HAP-1 (cell line): ENCODE measurements at places on chromosomes 1 and 21.

DNA sequence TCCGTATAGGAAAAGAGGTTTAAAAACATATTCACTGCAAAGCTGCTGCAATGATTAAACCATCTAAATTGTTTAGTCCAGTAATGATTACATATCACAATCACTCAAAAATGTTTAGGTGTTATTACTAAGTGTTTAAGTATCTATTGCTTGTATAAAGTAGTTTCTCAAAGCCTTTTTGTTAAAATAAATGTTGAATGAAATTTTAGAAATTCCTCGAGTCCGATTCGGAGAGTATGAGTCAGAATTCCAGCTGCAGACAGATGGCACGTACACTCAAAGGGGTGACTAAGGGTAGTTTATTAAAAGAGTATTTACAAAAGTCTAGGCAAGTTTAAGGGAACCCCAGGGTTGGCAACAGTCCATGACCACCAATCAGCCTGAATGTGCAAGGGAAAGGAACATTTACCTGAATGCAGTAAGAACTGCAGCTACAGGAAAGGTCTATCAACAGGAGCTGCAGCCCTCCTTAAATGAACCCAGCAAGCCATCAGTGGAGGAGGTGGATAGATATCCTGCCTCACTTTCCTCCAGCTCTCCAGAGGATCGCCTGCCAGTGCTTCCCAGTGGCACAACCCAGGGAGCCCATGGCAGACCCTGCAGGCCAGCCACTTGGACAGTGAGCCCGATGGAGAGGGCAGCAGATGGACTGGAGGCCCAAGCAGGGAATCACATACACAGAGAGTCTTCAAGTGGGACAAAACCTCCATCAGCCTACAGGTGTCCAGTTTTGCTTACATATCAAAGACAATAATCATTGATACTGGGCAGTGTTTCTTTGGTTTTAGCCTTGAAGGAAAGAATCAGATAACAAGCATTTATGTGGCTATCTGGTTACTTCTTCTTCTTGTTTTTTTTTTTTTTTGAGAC is 92.1 kb upstream of the SLC44A3 start:
- no peak for DNase-seq

DNA sequence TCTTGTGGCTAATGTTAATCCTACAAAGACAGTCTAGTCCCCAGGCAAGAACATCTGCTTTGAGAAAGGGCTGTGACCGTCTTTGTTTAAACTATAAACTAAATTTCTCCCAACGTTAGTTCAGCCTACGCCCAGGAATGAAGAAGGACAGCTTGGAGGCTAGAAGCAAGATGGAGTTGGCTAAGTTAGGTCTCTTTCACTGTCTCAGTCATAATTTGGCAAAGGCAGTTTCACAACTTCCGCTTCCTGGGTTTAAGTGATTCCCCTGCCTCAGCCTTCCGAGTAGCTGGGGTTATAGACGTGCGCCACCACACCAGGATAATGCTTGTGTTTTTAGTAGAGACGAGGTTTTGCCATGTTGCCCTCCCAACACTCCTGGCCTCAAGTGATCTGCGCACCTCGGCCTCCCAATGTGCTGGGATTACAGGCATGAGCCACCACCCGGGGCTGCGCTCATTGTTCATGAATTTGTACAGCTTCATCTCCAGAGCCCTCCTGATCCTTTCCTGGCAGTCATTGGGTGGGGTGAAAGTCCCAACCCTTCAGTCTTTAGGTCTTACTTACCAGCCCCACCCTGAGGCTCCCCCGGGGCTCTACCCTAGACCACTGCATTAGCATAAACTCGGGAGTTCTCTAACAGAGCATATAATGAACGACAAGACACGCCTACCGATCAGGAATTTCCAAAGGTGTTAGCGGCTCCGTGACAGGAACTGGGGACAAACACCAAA is 4.9 kb upstream of the MASP2 start:
- DNase-seq = peak; percentile 62

GRCh38 chr1:61226791-61227567 is 144.6 kb downstream of the NFIA start:
- DNase-seq = no peak

GRCh38 chr1:11935057-11935412 is 518 bp downstream of the PLOD1 start:
- DNase-seq = no peak

- DNase-seq = no peak
Observed at GRCh38 chr1:172977296-172978017, 73.3 kb downstream of the TNFSF18 start.

DNA sequence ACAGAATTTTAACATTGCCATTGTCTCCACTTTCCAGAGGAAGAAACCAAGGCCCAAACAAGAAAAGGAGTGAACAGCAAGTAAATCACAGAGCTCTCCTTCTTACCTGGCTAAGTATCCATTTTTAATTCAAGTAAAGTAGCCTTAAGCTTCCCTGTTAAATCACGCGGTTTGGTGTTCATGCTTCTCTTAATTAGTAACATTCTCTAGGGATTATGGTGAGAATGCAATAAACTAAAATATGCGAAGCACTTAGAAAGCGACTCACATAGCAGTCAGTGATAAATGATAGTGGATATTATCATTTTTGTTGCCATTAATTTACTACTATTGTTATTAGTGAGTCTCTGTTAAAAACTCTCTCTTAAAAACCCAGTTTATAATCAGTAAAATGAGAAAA is 630.5 kb upstream of the TMPRSS15 start:
- no peak for DNase-seq

DNA sequence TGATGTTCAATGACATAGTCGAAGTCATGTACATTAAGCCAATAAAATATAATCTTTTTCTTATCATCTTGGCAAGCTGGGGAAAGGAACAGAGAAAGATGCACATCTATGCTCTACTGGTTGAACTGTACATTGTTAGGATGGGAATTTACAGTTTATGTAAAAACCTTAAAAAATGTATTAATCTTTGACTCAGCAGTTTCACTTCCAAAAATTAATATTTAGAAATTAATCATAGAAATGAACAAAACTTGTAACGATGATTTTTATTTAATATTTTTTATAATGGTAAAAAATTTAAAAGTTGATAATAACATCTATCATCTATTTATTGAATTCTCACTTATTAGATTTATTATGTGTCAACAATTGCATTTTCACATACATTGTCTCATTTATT is 5.7 kb upstream of the C1orf141 start:
- no peak for DNase-seq
